ENCODE measurements at places on chromosomes 3 and 15. TPM values are rescaled to one million over a fixed set of nuclear protein-coding genes. Genes with fewer than 3 reads are reported as not detected.

DNA sequence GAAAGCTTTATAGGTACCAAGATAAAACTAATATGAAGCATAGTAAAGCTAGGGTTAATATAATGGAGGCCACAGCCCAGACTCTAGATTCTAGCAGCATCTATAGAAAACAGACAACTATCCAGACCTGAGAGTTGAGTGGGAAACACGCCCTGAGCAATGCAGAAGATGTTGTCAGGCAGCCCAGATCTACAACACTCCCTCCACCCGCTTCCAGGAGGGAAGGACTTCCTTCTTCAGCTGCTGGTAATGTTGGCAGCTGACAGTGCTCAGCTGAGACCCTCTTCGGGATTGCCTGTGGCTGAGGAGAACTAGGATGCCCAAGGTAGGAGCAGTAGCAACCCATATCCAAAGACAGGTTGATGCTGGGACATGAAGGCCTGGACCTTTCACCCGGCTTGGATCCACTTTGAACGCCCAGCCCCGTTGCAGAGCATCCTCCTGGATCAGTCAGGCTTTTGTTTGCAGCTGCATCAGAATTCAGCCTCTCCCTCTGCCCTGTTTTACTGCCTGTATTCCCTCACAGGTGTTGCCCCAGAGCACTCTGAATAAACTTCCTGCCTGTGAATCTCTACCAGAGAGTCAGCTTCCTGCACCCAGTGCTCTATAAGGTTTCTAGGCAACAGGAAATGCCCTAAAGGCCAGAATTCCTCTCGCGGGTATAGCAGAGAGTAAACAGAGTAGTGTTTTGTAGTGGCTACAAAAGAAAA, 174.7 kb upstream of the IL12A start:
- no peaks in the 10 kb centered on the region for H3K27me3 ChIP-seq
- DNase-seq = no peak

DNA sequence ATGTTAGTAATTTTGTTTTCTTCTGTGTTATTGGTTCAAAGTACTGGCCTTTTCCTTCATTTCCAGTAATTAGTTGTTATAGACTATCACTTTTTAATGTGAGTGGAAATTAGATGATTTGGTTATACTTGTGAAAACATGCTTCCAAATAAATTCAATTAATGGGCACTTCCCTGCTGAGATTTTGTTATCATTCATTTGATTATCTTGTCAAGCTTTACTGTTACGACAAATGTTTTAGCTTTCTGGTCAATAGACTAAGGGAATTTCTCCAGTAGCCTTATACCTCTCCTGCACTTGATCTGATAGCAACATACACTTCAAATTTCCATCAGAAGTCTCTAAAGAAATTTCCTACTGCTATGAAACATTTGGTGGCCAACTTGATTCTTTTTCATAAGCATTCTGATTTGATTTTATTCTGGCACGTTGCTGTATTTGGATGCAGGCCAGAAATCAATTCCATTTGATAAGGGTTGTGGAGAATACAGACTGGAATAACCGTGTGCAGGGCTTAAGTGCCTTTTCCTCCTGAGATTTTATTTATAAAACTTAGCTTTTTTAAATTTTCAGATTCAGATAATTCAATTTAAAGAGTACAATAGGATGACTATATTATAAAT, 573.8 kb upstream of the NAALADL2 start:
- no peak overlapping the region for H3K4me3 ChIP-seq
- DNase-seq = no peak
- no peak overlapping the region for H3K27ac ChIP-seq
- H3K36me3 ChIP-seq = no peaks in the 10 kb centered on the region
- no peaks in the 10 kb centered on the region for H3K27me3 ChIP-seq
- no peaks in the 10 kb centered on the region for H3K4me1 ChIP-seq

DNA sequence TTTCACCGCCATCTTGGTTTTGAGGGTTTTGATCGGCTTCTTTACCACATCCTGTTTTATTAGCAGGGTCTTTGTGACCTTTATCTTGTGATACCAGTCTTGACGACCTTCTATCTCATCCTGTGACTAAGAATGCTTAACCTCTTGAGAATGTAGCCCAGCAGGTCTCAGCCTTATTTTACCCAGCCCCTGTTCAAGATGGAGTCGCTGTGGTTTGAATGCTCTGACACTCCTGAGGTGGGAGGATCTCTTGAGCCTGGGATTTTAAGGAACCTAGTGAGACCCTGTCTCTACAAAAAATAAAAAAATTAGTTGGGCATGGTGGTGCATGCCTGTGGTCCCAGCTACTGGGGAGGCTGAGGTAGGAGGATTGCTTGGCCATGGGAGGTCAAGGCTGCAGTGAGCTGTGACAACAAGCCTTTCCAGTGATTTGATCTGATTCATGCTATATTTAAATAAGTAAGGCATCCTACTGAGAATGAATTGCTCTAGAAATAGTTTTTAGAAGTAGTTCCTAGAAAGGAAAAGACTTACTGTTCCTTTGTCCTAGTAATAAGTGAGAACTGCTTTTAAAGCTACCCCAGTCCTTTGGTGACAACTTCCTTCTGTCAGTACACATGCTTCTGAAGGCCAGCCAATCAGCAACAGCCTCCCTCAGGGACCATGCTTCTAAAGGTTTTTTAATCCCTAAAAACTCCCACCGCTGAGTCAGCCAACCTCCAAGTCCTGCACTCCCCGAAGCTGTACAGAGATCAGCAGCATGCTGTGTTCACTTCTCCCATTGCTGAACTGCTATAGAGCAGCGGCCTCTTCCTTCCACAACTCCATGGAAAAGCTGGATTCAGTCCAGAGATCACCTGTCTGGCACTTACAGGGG, 9.1 kb upstream of the CEMIP start:
- no peaks in the 10 kb centered on the region for H3K27me3 ChIP-seq
- no peaks in the 10 kb centered on the region for H3K36me3 ChIP-seq
- no peak overlapping the region for H3K4me3 ChIP-seq
- no peaks in the 10 kb centered on the region for H3K4me1 ChIP-seq
- no peak overlapping the region for H3K27ac ChIP-seq

DNA sequence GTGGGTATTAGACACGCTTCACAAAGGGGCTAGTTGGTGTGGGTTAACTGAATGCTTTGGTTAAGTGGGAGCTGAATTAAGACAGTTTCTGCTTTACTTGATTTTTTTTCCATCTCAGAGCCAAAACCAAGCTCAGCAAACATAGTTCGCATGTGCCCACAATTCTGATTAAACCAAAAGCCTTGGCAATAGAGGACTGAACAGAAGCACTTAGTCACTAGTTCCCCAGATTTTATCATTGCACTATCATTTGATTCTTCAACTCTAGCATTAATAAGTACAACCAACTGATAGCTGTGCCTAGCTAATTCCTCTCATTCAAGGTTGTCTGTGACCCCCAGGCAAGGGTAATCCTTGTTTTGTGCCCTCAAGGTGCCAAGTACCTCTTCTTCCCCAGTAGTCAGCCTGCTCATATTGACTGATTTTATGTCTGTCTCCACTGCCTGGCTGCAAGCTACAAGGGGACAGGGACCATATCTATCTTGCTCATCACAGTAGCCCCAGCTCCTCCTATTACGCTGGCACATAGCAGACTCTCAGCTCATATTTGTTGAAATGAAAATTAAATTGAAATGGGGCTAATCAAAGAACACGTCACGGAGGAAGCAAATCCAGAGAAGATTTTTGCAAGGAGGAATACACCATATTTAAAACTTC, 9.9 kb upstream of the ARHGEF3 start:
- no peak overlapping the region for H3K4me3 ChIP-seq
- DNase-seq = no peak
- H3K36me3 ChIP-seq = no peaks in the 10 kb centered on the region

DNA sequence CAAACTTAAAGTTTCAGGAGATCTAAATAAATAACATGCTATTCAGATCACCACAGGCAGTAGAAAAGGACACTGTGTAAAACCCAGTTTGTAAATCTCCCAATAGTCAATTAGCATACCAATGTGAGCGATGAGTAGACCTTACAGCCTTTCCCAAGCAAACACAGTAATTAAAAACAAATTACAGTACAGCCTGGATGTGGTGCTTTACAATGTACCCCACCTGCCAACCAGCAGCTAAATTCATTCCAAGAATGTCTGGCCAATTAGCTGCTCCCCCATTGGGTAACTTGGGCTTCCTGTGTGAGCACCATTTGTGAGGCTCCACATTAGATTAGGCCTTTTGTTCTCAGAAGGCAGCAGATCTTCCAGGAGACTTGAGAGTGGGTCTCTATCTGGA, 635.0 kb downstream of the TBL1XR1 start:
- no peak overlapping the region for H3K4me3 ChIP-seq
- H3K36me3 ChIP-seq = no peaks in the 10 kb centered on the region
- H3K27ac ChIP-seq = no peak overlapping the region
- DNase-seq = no peak
- no peaks in the 10 kb centered on the region for H3K27me3 ChIP-seq
- no peaks in the 10 kb centered on the region for H3K4me1 ChIP-seq

GRCh38 chr3:184610245-184610871, 48.8 kb downstream of the EPHB3 start:
- no peak overlapping the region for H3K27ac ChIP-seq
- DNase-seq = no peak
- no peaks in the 10 kb centered on the region for H3K36me3 ChIP-seq
- no peak overlapping the region for H3K4me3 ChIP-seq
- H3K27me3 ChIP-seq = no peaks in the 10 kb centered on the region

DNA sequence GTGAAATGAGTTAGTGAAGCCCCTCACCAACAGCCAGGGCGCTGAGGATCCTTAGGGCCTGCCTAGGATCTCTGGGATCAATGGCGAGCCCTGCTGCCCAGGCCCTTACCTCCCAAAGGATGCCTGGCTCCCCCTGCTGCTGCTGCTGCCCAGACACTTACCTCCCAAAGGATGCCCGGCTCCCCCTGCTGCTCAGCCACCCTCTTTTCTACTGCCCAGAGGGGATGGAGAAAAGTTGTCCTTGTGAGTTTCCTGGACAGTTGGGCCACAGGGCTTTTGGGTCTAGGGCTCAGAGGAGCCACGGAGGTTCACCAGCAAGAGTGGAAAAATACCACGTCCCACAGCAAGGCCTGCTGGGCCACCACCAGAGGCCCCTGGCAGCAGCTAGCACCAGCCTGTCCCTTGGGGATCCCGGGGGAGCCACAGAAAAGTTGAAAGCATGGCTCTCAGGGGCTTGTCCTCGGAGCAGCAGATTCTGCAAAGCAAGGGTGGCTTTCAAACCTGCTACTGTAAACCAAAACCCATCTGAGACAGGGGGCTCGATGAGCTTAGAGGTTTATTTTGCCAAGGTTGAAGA, 59.4 kb downstream of the SLC6A6 start:
- H3K36me3 ChIP-seq = peaks cover 29% of the 10 kb centered on the region
- DNase-seq = no peak
- peaks cover 9% of the 10 kb centered on the region for H3K4me1 ChIP-seq
- H3K4me3 ChIP-seq = no peak overlapping the region
- no peak overlapping the region for H3K27ac ChIP-seq

GRCh38 chr3:178062126-178062525, 474.1 kb upstream of the KCNMB2 start:
- DNase-seq = no peak
- H3K27ac ChIP-seq = no peak overlapping the region
- no peak overlapping the region for H3K4me3 ChIP-seq
- H3K27me3 ChIP-seq = no peaks in the 10 kb centered on the region
- peaks cover 3% of the 10 kb centered on the region for H3K4me1 ChIP-seq
- H3K36me3 ChIP-seq = no peaks in the 10 kb centered on the region

DNA sequence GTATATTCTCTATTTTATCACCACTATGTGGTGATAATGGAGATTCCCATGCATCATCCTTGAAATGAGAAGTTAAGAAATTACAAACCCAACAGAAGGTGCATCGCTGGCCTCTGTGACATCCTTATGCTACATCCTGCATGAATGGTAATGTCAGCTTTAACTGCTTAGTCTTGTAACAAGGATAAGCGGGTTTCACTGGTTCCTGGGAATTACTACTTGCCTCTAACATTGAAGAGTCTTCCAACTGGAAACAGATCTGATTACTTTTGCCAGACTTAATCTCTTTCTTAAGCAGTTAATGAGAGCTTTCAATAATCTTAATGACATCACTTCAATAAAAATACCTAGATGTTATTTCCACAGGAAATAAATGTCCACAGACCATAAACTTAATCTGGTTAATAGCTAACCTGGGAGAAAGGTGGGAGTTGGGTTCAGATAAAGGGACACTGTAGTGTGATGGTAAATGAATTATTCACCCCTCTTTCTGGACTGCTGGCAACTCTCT, 44.0 kb downstream of the FMN1 start:
- H3K27me3 ChIP-seq = no peaks in the 10 kb centered on the region
- no peaks in the 10 kb centered on the region for H3K36me3 ChIP-seq
- H3K4me3 ChIP-seq = peak overlapping the region; percentile 13
- H3K4me1 ChIP-seq = no peaks in the 10 kb centered on the region
- H3K27ac ChIP-seq = no peak overlapping the region

DNA sequence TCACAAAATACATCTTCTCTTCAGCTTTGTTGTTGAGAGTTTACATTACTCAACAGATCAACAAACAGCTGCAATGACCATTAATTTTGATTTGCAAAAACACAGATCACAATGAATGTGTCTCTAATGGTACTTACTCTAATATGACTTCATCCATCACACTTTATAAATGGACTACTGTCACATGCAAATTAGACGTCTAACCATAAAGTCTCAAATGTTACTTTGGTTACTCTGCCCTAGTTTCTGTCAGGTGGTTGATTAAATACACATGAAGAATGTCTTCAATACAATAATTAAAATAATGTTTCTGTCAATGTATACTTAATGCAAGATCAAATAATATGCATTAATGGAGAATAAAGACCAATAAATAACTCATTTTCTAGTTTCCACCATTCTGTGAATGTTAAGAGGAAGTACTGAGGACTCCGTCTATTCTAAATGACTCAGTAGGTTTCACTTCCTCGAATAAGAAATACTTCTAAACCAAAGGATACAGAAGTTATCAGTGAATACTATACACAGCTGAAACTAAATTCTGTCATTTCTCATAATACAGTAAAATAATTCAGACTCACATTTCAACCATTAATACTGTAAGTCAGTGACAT, 145.8 kb downstream of the CBLB start:
- no peak overlapping the region for H3K4me3 ChIP-seq
- H3K36me3 ChIP-seq = peaks cover 10% of the 10 kb centered on the region
- no peaks in the 10 kb centered on the region for H3K4me1 ChIP-seq
- DNase-seq = no peak
- H3K27me3 ChIP-seq = no peaks in the 10 kb centered on the region
- no peak overlapping the region for H3K27ac ChIP-seq

TMCO5A gene
- total RNA-seq = not detected

SPTBN5 gene
- total RNA-seq = 1.3 TPM

IQSEC1 gene
- 121 TPM for total RNA-seq

ITIH1 gene
- total RNA-seq = not detected

ECE2 gene
- not detected for total RNA-seq

GJD2 gene
- not detected for total RNA-seq

CD200R1 gene
- 2.6 TPM for total RNA-seq

EIF5A2 gene
- 12.2 TPM for total RNA-seq

All from thoracic aorta (tissue), 2 donors.